Fibroblast of skin of scalp (primary cell): ENCODE measurements at places on chromosomes 2 and 18.

DNA sequence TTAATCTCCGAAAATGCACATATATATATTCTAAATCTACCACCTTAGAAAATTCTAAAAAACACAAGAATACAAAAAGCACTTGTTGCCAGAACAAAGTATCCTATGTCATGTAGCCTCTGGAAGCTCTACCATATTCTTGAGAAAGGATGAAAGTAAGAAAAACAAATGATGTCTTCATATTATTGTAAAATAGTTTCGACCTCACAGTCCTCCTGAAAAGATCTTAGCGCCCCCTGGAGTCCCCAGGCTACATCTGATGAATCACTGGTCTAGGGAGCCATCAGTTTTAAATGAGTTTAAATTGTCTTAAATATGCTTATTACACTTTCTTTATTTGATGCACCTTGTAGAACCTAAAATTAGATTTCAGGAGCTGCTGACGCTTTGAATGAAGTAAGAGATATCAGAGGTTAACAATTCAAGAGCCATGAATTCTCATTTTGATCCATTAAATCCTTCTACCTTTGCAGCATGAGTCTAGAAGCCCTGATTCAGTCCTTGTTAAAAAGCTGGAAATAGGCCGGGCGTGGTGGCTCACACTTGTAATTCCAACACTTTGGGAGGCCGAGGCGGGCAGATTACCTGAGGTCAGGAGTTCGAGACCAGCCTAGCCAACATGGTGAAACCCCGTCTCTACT lies 138.8 kb downstream of the MCFD2 start:
- DNase-seq: peak; percentile 78

DNA sequence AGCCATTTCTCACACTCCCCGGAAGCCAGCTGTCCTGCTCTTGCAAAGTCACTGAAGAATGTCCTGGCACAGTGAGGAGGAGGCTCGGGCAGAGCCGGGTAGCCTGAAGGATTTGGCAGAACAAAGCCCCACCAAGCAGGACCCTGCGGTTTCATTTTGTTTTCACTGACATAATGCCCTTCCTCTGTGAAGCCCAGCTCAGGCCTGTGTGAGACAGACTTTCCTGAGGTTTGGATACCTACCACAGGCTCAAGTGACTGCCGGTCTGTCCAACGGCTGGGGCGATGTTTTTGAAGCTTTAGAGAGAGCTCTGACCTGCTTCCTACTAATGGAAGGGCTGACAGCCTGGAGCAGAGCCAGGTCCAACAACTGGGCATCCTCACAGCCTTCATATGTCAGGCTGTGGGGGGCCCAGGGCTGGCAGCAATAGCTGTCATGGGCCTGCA lies 99.8 kb upstream of the FZD7 start:
- peak; percentile 52 for DNase-seq

GRCh38 chr2:237863102-237863511 lies 3.7 kb downstream of the RAMP1 start:
- DNase-seq: no peak

- no peak for DNase-seq
These were observed 47.8 kb downstream of the KCTD18 start for GRCh38 chr2:200461846-200462710.

DNA sequence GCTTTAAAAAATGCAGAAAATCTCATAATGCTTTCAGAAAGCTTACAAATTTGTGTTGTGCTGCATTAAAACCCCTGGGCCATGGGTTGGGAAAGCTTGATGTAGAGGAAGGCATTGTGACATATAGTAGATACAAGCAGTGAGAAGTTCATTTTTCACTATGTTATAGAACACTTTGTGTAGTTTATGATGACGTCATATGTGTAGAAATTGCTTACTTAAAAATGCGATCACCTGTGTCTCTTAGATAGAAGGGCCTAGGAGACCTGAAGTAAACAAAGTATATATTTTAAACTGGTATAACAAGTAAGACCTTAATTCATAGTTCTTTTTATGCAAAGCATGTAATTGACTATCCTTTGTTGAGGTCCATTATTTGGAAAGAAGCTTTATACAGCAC lies 393.5 kb downstream of the ARHGAP15 start:
- no peak for DNase-seq

DNA sequence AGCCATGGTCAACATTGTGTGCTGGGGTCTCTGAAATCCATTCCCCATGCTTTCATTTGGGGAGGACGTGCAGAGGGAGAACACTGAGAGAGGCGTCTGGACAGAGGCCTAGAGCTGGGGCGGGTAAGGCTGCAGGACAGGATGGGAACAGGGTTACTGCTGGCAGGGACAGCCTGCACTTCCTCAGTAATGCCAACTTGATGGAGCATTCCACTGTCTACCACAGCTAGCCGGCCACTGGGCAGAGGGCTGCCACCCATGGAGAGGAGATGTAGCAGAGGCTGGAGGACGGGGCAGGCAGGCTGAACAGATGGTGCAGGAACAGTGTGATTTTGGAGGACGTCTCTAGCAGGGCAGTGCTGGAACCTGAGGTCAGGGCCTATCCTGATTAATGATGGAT lies 29.3 kb downstream of the MRPL33 start:
- no peak for DNase-seq

DNA sequence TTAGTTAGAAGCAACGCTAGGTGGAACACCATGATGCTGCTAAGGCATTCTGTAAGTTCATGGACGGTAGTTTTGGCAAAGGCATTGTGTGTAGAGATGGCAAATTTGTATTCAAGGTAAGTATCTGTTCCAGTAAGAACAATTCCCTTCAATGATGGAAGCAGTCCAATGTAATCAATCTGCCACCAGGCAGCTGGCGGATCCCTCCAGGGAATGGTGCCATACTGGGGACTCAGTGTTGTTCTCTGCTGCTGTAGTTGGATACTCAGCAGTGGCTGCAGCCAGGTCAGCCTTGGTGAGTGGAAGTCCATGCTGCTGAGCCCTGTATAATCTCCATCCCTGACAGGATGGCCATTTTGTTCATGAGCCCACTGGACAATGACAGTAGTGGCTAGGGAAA lies 62.8 kb downstream of the ARL6IP6 start:
- DNase-seq: no peak

GRCh38 chr2:33458248-33458819 lies 18.1 kb upstream of the RASGRP3 start:
- DNase-seq: no peak

GRCh38 chr18:69969491-69969890 lies 21.8 kb upstream of the CD226 start:
- DNase-seq: peak; percentile 5

DNA sequence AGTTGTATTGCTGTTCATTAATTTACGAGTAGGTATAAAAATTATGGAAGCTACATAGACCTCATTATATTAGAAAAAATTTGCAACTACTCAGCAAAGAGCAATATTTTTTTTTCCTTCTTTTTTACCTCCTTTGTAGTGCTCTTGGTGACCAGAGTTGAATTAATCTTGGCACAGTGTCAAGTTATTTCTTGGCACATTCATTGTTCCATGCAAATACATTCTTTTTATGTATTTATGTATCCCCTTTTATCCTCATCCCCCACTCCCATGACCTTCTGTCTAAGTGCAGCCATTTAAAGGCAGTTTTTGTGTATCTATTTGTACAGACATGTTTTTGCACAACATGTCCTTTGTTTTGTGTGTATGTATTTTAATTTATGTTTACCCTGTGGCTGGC lies 224.5 kb downstream of the CCDC102B start:
- DNase-seq: no peak

DNA sequence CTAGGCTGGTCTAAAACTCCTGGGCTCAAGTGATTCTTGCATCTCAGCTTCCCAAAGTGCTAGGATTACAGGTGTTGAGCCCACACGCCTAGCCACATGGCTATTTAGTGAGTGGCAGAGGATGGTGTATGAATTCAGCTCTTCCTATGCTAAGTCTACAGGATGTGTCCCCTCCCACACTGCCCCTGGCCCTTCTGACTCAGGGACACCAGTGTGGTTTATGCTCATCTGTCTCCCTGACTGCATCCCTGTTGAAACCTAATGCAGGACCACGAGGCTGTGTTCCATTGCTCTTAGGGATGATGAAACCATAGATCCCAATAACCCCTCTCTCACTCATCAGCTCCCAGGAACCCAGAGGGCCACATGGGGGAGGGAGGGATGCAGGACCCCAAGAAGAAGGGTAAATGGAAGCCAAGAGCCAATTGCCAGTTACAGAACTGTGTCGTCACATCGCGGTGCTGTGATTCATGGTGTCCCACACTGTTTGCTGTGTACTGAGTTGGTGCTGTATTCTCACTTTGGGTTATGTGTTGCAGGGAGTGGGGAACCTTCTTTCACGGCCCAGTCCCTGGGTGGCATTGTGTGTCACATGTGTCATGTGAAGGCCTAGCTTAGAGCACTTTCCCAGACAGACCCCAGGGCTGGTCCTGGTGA lies 102.9 kb upstream of the HAAO start:
- no peak for DNase-seq

DNA sequence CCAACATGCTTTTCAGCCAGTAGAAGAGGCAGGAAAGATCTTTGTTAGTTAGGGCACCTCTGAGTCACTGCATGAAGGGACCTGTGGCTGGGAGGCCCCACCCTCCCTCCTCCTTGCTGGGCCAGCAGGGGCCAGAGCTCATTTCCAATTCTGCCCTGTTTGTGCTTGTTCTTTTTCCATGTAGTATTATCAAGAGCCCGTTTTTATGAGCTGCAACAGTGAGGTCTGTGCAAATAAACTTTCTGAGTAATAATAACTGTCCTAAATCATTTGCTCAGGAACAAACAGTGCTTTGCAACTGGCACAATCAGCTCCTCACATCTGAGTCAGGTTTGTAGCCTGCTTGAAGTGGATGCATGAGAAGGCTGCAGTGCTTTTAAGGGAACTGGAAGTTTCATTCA lies 128.0 kb downstream of the ARL4C start:
- DNase-seq: no peak

GRCh38 chr18:45462179-45462578 lies 153.1 kb upstream of the SLC14A2 start:
- DNase-seq: no peak

GRCh38 chr2:118812552-118812951 lies 34.9 kb downstream of the EN1 start:
- DNase-seq: no peak

GRCh38 chr2:120760446-120761135 lies 24.9 kb downstream of the GLI2 start:
- no peak for DNase-seq

DNA sequence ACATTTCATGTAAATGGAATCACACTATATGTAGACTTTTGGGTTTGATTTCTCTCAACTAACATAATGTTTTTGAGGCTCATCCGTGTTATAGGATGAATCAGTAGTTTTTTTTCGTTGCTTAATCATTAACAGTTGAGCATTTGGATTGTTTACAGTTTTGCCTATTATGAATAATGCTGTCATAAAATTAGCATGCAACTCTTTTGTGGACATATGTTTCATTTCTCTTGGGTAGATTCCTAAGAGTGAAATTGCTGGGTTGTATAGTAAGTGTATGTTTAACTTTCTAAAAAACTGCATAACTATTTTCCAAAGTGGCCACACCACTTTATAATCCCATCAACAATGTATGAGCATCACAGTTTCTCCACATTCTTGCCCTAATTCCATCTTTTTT lies 7.7 kb upstream of the RHBDD1 start:
- DNase-seq: peak; percentile 56

DNA sequence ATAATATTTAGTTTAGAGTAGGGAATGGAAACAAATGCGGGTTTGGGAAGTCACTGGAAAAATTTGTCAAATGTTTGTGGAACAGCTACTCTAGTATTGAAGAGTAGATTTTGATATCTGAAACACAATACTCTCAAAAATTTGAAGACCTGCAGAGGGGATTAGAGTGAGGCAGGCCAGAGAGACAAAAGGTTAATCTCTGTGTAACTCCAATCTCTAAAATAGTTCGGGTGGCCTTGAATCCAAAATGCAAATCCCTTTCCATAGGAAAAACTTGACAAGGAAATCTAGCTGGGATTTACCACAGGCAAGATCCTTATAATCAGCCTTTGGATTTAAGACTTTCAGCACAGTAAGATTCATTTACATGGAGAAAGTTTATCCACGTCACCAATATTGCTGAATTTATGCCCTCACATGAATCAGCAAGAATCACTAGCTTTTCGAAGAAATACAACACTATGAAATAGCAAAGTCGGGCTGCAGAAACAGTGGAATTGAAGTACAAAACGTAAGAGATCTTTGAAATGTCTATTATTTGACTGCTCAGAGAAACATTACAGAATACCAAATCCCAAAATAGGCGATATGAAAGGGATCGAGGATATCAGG lies 423.7 kb upstream of the ZNF804A start:
- DNase-seq: no peak

- no peak for DNase-seq
These were observed 51.2 kb downstream of the MBD2 start for GRCh38 chr18:54173250-54173649.

- no peak for DNase-seq
These were observed 253.4 kb upstream of the ZSWIM2 start for GRCh38 chr2:187102381-187102780.

GRCh38 chr2:101802329-101802728 lies 104.8 kb downstream of the MAP4K4 start:
- DNase-seq: no peak

GRCh38 chr2:164109006-164109405 lies 373.2 kb upstream of the FIGN start:
- no peak for DNase-seq

DNA sequence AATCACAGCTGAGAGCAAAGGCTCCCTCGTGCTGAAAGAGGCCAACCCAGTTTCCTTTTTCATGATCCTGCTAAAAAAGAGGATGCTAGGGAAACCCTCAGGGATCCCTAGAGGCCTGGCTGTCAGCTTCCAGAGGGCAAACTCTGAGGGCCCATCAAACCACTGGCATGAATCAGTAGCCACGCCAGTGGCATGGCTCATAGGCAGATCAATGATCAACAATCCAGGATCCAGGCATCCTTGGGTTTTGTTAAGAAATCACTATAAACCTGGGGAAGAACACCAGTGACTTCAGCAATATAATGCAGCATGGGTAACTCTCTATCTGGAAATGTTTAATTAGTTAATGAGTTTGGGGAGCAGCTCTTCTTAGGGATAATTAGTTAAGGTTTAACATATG lies 286.5 kb downstream of the C1D start:
- peak; percentile 31 for DNase-seq

GRCh38 chr2:179913809-179914208 lies 52.4 kb upstream of the ZNF385B start:
- no peak for DNase-seq
